Type B pancreatic cell (in vitro differentiated cells): ENCODE measurements at places on chromosomes 6 and 20.

DNA sequence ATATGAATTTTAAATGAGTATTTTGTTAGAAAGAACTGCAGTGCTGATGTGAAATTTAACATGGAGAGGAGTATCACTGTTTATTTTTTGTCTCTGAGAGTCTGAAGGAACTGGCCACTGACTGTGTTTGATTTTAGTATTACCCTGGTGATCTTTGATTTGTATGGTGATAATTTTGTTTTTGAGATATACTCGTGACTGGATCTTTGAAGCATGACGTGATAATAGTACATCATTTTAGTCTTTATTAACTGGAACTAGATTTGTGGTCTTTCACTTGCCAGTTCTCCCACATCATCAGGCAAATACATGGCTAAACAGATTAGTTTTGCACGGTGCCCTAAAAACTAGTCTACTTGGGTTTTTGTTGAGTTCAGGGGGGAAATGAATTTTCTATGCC is 55.5 kb downstream of the ARID1B start:
- H3K36me3 ChIP-seq: peaks cover 8% of the 10 kb centered on the region
- H3K27me3 ChIP-seq: no peaks in the 10 kb centered on the region
- H3K4me3 ChIP-seq: no peak overlapping the region
- peaks cover 24% of the 10 kb centered on the region for H3K4me1 ChIP-seq
- DNase-seq: no peak

GRCh38 chr20:39106791-39107190 is 144.6 kb downstream of the DHX35 start:
- H3K27ac ChIP-seq: no peak overlapping the region
- H3K4me1 ChIP-seq: peaks cover 8% of the 10 kb centered on the region
- no peaks in the 10 kb centered on the region for H3K36me3 ChIP-seq
- H3K4me3 ChIP-seq: no peak overlapping the region
- peaks cover 49% of the 10 kb centered on the region for H3K27me3 ChIP-seq

DNA sequence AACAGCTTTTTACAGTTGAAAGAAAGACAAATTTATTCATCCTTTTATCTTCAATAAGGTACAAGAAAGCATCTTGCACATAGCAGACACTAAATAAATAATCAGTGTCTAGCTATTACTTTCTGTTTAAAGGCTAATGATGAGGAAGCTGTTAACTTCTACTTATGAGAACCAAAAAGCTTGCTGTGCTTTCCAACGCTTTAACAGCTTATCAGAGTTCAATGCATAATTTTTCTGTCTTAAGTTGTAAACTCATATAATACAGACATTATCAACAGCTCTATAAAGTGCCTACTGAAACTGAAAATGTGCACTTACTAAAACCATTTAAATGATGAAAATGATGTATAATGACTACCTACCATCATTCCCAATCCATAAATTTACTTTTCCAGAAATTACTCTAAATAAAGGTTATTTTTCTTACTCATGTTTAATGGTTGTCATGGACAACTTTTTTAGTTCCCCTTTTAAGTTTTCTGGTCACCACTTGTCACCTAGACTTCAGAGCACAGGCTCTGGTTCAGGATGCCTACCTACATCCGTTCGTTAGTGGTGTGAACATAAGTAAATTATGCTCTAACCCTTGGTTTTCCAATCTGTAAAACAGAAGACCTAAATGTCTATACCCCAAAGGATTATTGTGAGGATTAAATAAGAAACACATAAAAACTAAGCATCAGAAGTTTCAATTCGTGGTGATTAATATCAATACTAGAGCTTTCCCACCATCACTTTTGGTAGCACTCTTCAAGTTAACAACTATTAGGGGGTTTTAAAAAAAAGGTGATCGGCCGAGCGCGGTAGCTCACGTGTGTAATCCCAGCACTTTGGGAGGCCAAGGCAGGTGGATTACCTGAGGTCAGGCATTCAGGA is 8.0 kb downstream of the PNISR start:
- peaks cover 16% of the 10 kb centered on the region for H3K4me1 ChIP-seq
- no peaks in the 10 kb centered on the region for H3K27me3 ChIP-seq
- DNase-seq: no peak
- peaks cover 9% of the 10 kb centered on the region for H3K36me3 ChIP-seq
- H3K4me3 ChIP-seq: no peak overlapping the region
- no peak overlapping the region for H3K27ac ChIP-seq

DNA sequence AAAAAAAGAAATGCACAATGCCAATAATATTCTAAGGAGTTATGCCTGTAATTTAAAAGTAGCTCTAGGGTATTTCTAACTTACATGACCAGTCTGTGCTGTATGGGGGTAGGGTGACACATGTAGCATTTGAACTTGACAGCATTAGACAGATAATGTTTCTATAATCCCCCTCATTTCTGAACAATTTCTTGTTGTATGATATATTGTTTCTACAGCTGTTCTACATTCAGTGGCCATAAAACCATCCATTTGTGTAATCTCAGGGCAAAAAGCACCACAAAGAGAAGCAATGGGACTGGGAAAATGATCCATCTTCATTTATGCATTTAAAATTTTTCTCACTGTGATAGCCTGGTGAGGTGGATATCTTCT is 767.8 kb downstream of the TFAP2A start:
- no peak overlapping the region for H3K4me3 ChIP-seq
- no peaks in the 10 kb centered on the region for H3K27me3 ChIP-seq
- DNase-seq: no peak
- H3K4me1 ChIP-seq: peaks cover 11% of the 10 kb centered on the region
- no peaks in the 10 kb centered on the region for H3K36me3 ChIP-seq

GRCh38 chr20:53917145-53918019 is 153.0 kb downstream of the BCAS1 start:
- H3K4me1 ChIP-seq: peaks cover 48% of the 10 kb centered on the region
- no peaks in the 10 kb centered on the region for H3K36me3 ChIP-seq
- peak overlapping the region; percentile 40 for H3K4me3 ChIP-seq
- peak overlapping the region; percentile 81 for H3K27ac ChIP-seq
- H3K27me3 ChIP-seq: no peaks in the 10 kb centered on the region
- no peak for DNase-seq

- H3K27me3 ChIP-seq: peaks cover 12% of the 10 kb centered on the region
- no peak overlapping the region for H3K4me3 ChIP-seq
- no peak for DNase-seq
- no peaks in the 10 kb centered on the region for H3K4me1 ChIP-seq
- H3K36me3 ChIP-seq: peaks cover 4% of the 10 kb centered on the region
These were observed 208.0 kb upstream of the PRND start for GRCh38 chr20:4513720-4514119.

- no peak overlapping the region for H3K4me3 ChIP-seq
- no peak for DNase-seq
- H3K27ac ChIP-seq: no peak overlapping the region
- H3K27me3 ChIP-seq: no peaks in the 10 kb centered on the region
- no peaks in the 10 kb centered on the region for H3K36me3 ChIP-seq
These were observed 850.5 kb upstream of the MAP3K7 start for GRCh38 chr6:91437315-91437729.

DNA sequence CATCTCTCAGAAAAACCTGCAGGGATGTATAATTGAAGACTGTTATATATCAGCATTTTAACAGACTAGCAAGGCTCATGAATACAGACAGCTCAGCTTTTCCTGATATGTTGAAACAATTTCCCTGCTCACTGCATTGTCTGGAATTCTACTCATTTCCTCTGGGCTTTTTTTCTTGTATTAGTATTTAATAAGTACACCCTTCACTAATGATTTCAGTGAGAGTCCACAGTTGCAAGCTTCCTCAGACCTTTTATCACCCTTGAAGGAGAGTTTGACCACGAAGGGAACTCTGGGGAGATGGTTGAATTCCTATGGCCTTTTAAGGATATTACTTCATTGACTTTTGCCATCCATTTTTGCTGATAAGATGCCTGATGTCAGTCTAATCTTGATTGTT is 248.7 kb downstream of the ADGB start:
- H3K27me3 ChIP-seq: no peaks in the 10 kb centered on the region
- peaks cover 6% of the 10 kb centered on the region for H3K4me1 ChIP-seq
- H3K27ac ChIP-seq: no peak overlapping the region
- DNase-seq: no peak
- no peaks in the 10 kb centered on the region for H3K36me3 ChIP-seq

GRCh38 chr20:34708621-34709043 is 4.5 kb downstream of the TP53INP2 start:
- peaks cover 16% of the 10 kb centered on the region for H3K36me3 ChIP-seq
- DNase-seq: peak; percentile 81
- H3K4me3 ChIP-seq: peak overlapping the region; percentile 92
- peaks cover 47% of the 10 kb centered on the region for H3K4me1 ChIP-seq

DNA sequence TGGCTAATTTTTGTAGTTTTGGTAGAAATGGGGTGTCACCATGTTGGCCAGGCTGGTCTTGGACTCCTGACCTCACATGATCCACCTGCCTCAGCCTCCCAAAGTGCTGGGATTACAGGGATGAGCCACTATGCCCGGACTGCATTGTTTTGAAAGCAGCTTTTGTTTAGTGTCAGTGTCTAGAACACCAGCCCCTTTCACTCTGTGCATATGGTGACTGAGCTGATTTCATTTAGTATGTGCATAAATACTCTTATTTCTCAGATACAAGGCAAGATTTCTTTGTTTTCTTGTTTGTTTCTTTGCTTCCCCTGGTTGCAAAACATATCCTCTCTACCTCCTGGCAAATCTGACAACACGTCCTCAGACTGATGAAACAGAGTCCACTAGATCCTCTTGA is 152.8 kb upstream of the CHD6 start:
- H3K4me1 ChIP-seq: peaks cover 13% of the 10 kb centered on the region
- H3K36me3 ChIP-seq: no peaks in the 10 kb centered on the region
- H3K27ac ChIP-seq: no peak overlapping the region

DNA sequence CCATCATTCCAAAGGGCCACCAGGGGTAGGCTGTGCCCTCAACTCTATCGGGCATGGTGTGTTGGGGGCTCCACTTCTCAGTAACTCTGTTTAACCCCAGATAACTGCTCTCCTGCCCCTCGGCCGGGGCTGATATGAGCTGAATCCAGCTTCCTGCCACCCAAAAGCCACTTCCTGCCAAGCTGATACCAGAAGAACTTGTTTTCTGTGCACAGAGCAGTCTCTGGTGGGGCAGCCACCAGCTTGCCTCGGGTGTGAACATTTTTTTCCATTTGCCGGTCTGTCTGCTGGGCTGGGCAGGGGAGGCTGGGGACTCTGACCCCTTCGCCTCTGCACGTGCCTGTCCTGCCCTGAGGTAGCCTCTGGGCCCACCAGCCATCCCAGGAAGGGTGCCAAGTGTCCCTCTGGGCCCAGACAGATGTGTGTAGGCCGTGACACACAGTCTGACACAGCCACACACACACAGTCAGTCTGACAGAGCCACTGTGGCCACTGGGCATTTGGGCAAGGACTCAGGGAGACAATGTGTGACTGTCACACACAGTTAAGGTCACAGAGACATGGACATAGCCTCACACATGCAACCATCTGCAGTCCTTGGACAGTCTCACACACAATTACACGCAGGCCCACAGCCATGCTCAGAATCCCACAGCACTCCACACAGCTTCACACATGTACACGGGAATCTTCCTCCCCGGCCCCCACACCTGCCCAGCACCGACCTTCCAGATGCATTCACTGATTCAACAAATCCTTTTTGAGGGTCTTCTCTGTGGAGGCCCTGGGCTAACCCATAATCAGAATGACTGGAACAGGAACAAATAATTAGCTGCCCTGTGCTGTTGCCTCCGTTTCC is 45.1 kb downstream of the NOL4L start:
- peaks cover 14% of the 10 kb centered on the region for H3K27me3 ChIP-seq
- DNase-seq: no peak
- H3K27ac ChIP-seq: peak overlapping the region; percentile 61
- peaks cover 68% of the 10 kb centered on the region for H3K4me1 ChIP-seq
- H3K36me3 ChIP-seq: no peaks in the 10 kb centered on the region

GRCh38 chr6:52304983-52305390 is 20.4 kb upstream of the MCM3 start:
- H3K36me3 ChIP-seq: no peaks in the 10 kb centered on the region
- H3K27me3 ChIP-seq: no peaks in the 10 kb centered on the region
- no peak overlapping the region for H3K4me3 ChIP-seq
- H3K4me1 ChIP-seq: peaks cover 29% of the 10 kb centered on the region
- no peak for DNase-seq

DNA sequence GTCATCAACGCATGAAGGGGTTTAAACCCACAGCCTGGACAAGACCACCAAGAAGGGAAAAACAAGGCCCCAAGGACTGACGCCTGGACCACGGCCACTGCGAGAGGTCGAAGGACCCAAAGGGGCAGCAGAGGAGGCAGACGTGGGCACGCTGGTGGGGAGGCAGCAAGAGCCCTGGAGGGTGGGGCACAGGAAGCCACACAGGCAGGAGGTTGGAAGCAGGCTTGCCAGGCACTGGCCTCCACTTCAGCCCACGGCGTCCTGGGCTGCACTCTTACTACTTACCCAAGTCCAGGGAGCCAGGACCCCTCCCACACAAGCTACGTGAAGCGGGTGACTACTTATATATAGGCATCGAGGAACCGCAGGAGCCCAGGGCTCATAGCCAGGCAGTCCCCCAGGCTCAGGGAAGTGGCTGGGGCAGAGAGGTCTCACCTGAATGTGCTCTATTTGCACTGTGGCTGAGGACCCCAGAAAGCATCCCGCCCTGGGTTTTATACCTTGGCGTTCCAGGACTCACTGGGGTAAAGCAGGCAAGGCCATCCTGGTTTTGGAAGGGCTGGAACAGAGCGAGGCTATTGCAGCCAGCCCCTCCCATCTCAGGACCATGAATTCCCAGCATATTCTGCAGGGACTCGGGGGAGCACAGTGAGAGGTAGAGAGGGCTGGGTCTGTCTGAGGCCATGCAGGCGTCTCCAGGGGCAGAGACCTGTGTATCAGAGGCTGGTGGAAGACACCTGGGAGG is 113.8 kb upstream of the AFDN start:
- no peak overlapping the region for H3K4me3 ChIP-seq
- H3K27ac ChIP-seq: no peak overlapping the region
- peaks cover 7% of the 10 kb centered on the region for H3K4me1 ChIP-seq
- no peaks in the 10 kb centered on the region for H3K36me3 ChIP-seq
- no peak for DNase-seq

DNA sequence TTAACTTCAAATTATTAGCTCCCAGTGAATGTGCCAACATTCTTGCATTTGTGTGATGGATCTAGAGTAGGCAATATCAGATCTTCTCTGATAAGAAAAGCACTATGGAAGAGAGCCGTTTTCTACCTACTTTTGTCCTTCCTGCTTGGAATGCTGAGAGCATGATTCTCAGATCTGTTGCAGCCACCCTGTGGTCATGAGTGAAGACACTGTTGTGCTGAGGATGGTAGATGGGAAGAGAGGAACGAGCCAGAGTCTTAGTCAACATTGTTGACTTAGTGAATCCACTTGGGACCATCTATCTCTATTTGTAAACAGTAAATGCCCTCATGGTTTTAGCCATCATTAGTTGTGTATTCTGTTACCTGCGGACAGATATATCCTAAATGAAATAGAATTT is 202.6 kb downstream of the CD109 start:
- H3K36me3 ChIP-seq: no peaks in the 10 kb centered on the region
- no peaks in the 10 kb centered on the region for H3K4me1 ChIP-seq
- no peak overlapping the region for H3K27ac ChIP-seq
- DNase-seq: no peak
- H3K27me3 ChIP-seq: no peaks in the 10 kb centered on the region

DNA sequence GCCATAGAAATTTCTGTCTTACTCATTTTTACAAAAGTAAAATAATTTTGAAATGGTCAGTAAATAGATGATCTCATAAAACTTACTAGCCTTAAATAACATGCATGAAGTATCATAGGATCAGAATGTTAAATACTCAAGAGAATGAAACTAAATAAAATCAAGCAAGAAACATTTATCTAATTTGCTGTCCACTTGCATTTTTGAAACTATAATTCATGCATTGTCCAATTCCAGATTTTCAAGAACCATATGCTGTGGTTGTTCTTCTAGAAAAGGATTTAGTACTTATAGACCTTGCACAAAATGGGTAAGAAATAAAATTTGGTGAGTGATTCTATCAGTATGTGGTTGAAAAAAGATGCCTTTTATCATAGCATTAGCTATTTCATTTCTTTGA is 107.0 kb downstream of the STXBP5 start:
- DNase-seq: no peak
- H3K36me3 ChIP-seq: peaks cover 7% of the 10 kb centered on the region
- H3K27ac ChIP-seq: no peak overlapping the region
- H3K4me1 ChIP-seq: no peaks in the 10 kb centered on the region
